ENCODE measurements at places on chromosomes 3 and 15. TPM values are rescaled to one million over a fixed set of nuclear protein-coding genes. Genes with fewer than 3 reads are reported as not detected.

DNA sequence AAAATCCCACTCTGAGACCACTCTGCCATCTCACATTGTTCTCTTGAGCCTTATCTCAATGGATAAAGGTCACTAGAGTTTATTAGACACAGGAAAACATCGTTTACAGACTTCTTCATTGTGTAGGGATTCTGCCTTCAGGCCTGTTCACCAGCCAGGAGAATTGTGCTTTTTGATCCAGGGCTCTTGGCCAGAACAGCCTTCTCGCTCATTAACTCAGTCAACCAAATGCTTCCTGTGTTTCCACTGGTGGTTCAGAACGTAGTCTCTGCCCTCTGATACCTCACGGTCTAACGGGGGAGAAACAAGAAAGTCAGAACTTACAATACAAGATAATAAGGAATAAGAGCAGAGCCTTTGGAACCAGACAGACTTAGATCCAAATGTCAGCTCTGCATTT lies 54.2 kb upstream of the TSEN2 start:
- peaks cover 2% of the 10 kb centered on the region for H3K36me3 ChIP-seq
- no peak overlapping the region for H3K4me3 ChIP-seq
- H3K27me3 ChIP-seq = peaks cover 17% of the 10 kb centered on the region
- no peak overlapping the region for H3K27ac ChIP-seq
- no peak for DNase-seq
- peaks cover 3% of the 10 kb centered on the region for H3K4me1 ChIP-seq

DNA sequence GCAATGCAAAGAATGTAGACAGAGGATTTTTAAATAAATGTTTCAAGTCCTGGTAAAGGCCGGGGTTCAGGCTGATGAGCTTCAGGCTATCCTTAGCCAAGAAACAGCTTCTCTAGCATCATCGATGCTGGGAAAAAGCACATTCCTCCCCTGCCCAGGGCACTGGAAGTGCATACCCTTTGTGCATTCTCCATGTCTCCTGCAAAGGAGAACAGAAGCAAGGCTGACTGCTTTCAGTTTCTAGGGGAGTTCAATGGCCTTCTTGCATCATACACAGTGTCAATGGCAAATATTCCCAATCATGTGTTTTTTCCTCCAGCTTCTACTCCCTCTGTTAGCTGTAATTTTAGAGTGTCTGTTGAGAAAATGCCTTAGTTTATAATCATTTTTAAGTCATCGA lies 59.9 kb downstream of the GPR176 start:
- H3K27me3 ChIP-seq = peaks cover 37% of the 10 kb centered on the region
- no peaks in the 10 kb centered on the region for H3K4me1 ChIP-seq
- no peak overlapping the region for H3K27ac ChIP-seq
- DNase-seq = no peak
- no peak overlapping the region for H3K4me3 ChIP-seq

DNA sequence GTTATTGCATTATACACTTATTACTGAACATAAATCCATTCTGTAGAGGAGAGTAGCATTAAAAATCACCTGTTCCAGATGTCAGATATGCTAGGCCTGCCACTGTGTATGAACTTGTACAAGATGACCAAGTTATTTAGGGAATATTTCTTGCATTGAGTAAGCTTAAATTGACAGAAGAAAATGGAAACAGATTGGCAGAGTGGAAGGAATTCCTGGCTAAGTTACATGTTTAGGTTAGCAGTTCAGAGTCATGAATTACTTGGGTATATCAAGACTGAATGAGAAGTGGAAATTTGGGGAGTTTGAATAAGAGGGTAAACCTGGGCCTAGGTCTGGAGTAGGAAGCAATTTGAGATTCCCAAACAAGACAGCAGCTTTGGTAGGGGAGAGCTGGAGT lies 44.6 kb downstream of the ARHGAP31 start:
- H3K4me3 ChIP-seq = no peak overlapping the region
- no peak for DNase-seq
- no peak overlapping the region for H3K27ac ChIP-seq

DNA sequence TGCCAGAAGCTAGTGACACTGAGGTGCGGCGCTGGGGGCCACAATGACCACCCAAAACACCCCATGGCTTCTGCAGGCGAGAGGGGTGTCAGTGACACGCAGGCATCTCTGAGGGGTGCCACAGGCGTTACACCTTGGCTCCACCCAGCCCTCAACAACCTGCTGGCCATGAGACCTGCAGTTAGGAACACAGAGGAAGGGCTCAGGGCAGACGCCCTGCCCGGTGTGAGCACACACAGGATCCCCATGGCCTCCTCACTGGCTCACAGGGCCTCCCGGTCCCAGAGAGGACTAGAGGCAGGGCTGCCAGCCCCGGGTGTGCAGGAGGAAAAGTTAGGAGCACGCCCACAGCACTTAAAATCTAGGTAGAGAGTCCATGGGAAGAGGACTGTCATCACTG lies 35.1 kb downstream of the CYFIP1 start:
- peaks cover 3% of the 10 kb centered on the region for H3K36me3 ChIP-seq
- no peak overlapping the region for H3K27ac ChIP-seq
- no peaks in the 10 kb centered on the region for H3K27me3 ChIP-seq
- H3K4me1 ChIP-seq = peaks cover 16% of the 10 kb centered on the region
- no peak overlapping the region for H3K4me3 ChIP-seq
- no peak for DNase-seq

DNA sequence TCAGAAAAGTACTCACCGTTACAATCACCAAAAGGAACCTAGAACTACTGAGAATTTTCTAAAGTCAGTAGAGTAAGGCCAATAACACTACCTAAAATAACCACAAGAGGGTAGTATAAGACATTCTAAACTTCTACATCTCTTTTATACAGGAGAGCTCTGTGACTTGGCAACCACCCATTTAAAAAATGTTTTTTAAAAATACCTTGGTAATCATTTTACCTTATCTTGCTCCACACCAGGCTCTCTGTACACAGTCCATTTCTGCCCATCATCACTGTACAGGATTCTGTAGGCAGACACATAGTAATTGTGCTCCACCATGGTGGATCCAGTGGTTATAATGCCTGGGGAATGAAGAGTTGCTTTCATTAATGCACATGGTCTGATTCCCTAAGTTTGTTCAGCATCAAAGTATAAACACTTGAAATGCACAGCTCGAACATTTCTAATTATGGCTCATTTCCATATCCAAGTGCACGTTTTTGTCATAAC lies 54.5 kb downstream of the ST3GAL6 start:
- no peak overlapping the region for H3K27ac ChIP-seq
- no peak overlapping the region for H3K4me3 ChIP-seq
- H3K36me3 ChIP-seq = peaks cover 3% of the 10 kb centered on the region
- DNase-seq = no peak
- H3K4me1 ChIP-seq = peaks cover 2% of the 10 kb centered on the region
- peaks cover 4% of the 10 kb centered on the region for H3K27me3 ChIP-seq

- peaks cover 9% of the 10 kb centered on the region for H3K27me3 ChIP-seq
- DNase-seq = no peak
- H3K4me3 ChIP-seq = no peak overlapping the region
- no peaks in the 10 kb centered on the region for H3K4me1 ChIP-seq
- no peak overlapping the region for H3K27ac ChIP-seq
These were observed 374.1 kb downstream of the EFHB start for GRCh38 chr3:19559724-19560442.

- H3K27me3 ChIP-seq = no peaks in the 10 kb centered on the region
- H3K36me3 ChIP-seq = peaks cover 4% of the 10 kb centered on the region
- H3K4me3 ChIP-seq = no peak overlapping the region
These were observed 11.1 kb downstream of the SLC6A6 start for GRCh38 chr3:14413381-14414071.

The SAMD7 gene
- total RNA-seq = not detected
